ENCODE measurements at places on chromosomes 3 and 15.
A peak's percentile ranks its signal among the peaks of the same experiment; 100 is the strongest.

DNA sequence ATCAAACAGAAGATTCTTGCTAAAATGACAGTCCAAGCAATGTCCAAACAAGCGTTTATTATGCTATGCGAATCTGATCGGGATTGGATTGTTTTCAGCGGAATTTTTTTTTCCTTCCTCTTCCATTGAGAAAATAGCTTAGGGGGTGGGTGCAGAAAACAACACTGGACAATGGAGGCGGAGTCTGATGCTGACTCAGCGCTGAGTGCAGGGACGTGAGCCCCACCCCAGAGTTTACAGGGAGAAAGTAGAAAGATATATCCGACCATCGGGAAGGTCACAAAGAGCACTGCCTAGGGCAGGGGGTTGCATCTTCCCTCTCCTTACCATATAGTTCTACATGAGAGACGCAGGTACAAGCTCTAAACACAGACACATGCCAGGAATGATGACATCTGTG is 117.0 kb downstream of the FOXP1 start:
- DNase-seq: no peak

DNA sequence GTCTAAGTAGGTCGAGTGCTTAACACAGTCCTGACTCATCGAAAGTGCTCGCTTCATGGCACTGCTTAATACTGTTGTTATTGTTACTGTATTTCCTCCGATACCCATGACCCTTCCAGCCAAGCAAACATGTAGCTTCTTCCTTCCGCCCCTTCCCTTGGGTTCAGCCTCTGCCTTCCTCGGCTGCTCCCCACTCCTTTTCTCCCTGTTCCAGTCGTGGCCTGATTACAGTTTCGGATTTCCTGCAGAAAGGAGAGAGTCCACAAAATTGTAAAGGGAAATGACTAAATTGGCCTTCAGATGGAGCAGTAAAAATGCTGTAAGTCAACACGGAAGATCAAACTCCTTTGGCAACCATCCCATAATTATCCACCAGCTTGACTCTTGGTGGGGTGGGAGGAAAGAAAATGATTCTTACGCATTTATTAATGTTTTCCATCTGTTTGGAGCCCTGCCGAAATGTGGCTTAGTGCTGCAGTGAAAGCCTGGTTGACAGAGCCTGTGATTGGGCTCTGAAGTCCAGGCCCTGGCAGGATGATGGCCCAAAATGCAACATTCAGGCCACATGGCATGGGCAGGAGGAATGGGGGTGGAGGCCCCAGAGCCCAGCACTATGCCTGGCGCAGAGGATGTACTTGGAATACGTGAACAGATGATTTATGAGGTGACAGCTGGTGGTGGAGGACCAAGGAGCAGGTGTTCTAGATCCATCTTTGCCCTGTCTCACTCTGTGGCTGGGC is 37.6 kb downstream of the FAM3D start:
- DNase-seq: peak; percentile 39

- no peak for DNase-seq
Observed at GRCh38 chr3:86989006-86989405, 1.9 kb downstream of the VGLL3 start.

- DNase-seq: no peak
Observed at GRCh38 chr3:39267631-39268548, 11.9 kb downstream of the CX3CR1 start.

- no peak for DNase-seq
Observed at GRCh38 chr3:193214445-193214844, 26.6 kb upstream of the PLAAT1 start.

GRCh38 chr3:123105201-123106189 is 38.7 kb downstream of the PDIA5 start:
- DNase-seq: no peak

DNA sequence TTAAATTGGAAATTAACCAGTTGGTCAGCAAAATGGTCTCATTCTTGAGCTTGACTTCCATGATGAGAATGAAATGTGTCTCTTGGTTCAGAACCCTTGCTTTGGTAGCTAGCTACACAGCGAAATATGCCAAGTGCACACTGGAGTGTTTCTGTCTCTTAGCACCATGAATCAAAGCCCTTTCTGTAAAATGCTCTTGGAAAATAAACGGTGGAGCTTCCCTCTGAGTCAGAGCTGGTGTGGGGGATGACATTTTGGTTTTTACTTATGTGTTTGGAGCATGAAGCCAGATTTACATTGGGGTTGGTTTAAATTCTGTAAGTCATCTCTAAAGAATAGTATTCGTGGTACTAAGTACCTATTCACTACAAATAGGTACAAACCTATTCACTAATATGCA is 85.1 kb upstream of the NANOGP8 start:
- no peak for DNase-seq

Data from cerebellar cortex (tissue), 1 donor.